ENCODE measurements at places on chromosomes 16 and 17.

DNA sequence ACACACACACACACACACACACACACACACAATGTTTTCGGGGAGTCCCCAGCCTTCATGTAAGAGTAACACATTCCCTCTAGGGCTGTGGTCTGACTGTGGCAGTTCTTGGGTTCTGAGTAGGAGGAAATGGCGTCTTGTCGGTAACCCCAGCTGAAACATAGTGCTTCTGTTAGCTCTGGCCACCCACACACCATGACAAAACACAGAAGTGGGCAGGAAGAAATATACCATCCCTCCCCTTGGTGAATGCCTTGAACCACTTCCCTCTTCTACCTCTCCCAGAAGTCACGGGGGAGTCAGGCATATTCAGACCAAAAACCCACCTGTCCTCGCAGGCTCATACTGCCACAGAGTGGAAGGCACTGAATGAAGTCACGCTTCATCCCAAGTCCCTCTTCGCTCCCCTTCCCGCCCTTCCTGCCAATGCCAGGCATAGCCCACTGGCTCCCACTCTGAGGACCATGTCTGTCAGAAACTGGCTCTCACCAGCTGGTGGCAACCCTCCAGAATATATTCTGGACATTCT lies 11.5 kb downstream of the SLC35B1 start:
- DNase-seq, result no peak

DNA sequence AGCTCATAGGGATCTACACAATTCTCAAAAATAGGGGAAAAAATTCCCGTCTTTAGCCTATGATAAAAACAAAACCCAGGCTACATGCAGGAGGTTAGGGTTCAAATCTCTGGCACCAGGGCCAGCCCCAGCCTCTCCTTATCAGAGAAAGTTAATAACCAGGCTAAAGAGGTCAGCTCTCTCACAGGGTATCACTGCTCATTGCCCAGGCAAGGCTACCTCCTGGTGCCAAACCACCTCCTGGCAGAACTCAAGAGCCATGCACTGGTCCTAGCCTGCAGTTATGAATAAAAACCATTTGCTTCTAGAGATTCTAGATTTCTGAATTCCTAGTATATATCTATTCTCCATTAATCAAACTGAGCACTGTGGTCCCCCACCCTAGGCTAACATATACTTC lies 65.8 kb downstream of the CREBBP start:
- no peak for DNase-seq

DNA sequence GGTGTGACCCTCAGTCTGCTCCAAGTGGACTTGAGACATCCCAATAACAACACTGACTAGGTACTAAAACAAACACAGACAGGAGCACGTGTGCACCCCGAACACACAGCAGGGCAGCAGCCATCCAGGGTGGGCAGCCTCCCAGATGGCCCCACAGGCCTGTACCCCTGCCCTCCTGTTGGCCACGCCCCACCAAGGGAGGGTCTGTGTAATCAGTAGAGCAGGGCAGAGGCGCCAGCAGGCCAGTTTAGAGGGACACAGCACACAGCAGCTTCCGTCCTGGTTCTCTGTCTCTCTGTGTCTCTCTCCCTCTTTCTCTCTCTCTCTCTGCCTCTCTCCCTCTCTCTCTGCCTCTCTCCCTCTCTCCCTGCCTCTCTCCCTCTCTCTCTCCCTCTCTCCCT lies 21.4 kb downstream of the ACTG1 start:
- no peak for DNase-seq

DNA sequence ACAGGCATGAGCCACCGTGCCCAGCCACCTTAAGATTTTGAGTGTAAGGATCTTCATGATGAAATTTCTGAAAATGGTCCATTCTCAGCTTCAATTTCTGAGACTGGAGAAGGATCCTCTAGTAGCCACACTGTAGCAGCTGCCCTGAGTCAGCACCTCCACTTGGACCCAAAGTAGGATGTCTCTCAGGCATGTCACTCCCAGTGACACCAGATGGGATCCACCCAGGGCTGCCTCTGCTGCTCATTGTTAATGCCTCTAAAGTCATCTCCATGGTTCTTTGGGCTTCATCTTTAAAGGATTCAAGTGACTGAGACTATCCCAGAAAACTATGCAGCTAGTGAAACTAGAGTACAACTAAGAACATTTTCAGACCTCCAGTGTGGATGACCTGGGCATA lies 7.9 kb downstream of the PLD6 start:
- DNase-seq, result no peak

GRCh38 chr17:57911834-57912673 lies 43.2 kb downstream of the CUEDC1 start:
- no peak for DNase-seq

- peak; percentile 46 for DNase-seq
These were observed 10.8 kb upstream of the SLC46A1 start for GRCh38 chr17:28416703-28417311.

DNA sequence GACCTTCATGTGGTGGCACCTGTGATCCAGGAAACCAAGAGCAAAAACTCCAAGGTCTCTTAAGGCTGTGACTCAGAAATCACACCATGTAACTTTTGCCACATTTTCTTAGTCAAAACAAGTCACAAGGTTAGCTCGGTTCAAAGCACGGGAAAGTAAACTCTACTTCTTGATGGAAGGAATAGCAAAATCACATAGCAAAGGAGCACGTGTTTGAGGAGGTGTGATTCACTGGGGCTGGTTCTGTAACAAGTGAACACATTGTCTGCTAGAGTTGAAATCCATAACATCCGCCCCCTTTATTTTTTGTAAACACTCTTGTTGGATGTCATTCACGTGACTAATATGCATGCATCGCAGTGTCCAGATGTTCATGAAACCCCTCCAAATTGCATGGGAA lies 415.0 kb upstream of the MAF start:
- DNase-seq, result no peak

- no peak for DNase-seq
These were observed 12.8 kb downstream of the PDK2 start for GRCh38 chr17:50107790-50108414.

DNA sequence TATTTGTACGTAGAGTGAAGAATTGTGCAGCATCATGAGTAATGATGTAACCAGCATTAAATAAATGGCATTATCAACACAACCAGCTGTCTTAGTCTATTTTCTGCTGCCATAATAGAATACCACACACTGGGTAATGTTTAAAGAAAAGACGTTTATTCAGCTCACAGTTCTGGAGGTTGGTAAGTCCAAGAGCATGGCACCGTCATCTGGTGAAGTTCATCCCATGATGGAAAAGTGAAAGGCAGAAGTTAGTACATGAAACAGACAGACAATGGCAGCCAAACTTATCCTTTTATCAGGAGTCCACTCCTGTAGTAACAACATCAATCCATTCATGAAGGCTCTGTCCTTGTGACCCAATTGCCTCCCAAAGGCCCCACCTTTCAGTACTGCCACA lies 6.3 kb upstream of the GOSR2 start:
- DNase-seq, result no peak

DNA sequence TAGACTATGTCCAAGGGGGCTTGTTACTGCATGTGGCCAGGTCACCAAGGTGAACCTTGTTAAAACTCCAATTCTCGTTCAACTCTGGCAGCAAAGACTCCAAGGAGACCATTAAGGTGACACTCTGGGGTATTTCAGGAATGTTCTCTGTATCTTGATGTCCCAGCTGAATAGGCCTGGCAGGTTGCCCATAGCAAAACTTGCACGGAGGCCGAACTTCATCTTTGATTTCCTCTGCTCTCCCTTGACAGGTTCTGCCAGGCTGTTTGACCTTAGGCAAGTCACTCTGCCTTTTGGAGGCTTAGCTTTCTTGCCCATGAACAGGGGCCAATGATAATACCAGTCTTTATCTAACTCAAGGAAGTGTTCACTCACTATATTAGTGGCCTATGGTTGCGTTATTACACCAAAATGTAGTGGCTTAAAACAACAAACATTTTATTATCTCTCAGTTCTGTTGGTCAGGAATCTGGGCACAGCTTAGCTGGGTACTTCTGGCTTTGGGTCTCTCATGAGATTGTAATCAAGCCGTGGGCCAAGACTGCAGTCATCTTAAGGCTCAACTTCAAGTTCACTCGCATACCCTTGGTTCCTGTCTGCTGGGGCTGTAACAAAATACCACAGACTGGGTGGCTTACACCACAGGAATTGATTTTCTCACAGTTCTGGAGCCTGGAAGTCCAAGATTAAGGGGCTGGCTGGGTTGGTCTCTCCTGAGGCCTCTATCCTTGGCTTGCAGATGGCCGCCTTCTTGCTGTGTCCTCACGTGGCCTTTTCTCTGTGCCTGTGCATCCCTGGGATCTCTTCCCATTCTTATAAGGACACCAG lies 168.5 kb downstream of the UTP18 start:
- DNase-seq, result no peak

- DNase-seq, result no peak
These were observed 430 bp downstream of the TSEN54 start for GRCh38 chr17:75516619-75517296.

DNA sequence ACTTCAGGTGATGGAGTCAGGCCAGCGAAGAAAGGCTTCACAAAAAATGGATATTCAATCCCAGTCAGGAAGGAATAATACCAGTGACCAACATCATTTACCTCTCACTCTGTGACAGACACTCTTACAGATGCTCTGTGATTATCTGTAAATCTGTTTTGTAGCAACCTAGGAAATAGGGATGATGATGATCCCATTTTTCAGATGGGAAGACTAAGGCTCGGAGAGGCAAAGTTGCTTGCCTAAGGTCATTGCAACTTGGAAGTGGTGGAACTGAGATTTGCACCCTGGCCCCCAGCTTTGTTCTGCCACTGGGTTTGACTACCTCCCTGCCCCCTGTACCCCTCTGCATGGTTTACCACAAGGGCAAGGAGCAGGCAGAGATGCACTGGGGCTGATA lies 14.1 kb upstream of the WSCD1 start:
- no peak for DNase-seq

DNA sequence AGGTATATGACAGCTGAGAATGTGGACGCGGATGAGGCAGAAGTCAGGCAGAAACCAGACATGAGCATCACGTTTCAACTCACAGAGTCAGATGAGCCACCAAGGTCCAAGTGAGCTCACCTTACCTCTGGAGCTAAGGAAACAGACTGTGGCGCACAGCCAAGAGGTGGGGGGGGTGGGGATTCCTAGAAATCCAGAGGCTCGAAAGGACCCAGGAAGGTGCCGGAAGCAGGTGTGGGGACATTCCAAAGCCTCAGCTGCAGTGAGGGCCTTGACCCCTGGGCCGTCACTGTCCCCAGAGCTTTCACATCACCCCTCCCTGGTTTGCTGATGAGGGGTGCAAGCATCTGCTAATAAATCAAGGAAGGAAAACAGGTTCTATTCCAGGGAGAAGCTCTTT lies 29.3 kb upstream of the RCVRN start:
- DNase-seq, result no peak

DNA sequence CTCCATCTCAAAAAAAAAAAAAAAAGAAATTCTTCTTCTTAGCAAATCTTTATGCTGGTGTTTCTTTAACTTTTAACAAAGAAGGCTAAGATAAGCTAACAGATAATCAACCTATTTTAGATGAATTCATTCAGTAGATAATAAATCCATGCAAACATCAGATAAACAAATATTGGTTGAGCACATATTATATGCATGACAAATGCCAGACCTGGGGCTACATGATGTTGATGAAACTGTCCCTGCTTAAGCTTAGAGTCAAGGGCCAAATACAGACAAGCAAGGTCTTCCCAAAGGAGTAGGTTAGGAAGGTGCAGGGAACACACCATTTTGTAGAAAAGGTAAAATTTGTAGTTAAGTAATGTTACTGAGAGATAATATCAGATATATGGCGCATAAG lies 6.7 kb upstream of the MAP2K6 start:
- DNase-seq, result no peak

DNA sequence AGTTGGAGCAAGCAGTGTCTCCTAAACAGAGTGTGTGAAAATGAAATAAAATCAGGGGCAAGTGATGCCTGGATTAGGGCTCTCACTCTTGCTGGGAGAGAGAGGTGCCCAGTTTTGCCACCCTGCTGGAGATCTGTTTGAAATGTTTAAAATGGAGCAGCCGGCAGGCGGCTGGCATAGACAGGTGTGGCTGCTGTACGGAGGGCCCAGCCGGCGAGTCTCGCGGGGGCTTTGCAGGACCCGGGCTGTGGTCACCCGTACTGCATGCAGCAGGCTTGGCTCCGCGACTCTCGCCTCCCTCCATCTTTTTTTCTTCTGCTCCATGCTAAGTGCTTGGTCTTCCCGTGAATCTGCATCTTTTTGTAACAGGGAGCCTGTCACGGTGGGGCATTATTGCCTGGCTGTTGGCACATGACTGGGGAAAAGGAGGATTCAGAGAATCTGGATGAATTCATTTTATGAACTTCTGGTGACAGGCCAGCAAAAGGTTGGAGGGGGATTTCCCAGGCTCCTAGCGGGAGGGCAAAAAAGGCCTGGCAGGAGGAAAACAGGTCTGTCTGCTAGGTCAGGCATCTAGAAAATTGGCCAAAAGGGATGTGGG lies 1.8 kb downstream of the ZNRF1 start:
- DNase-seq, result no peak

DNA sequence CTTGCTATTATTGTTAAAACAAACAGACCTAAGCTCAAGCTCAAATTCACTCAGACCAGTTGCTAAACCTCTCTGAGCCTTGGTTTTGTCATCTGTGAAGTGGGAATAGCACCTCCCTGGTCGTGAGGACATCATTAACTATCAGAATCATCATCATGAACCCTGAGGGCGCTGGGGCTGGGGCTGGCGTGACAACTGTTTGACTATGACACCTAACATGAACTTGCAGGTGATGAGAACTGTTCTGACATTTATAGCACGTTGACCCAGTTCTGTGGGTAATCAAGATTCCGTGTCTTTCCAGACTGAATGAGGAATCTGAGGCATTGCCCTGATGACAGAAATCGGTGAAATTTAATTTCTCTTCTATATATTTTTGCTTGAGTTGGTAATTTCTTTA lies 71.3 kb upstream of the CDH5 start:
- DNase-seq, result no peak

GRCh38 chr17:32288615-32289014 lies 23.0 kb downstream of the RHBDL3 start:
- no peak for DNase-seq

GRCh38 chr17:78595135-78595810 lies 18.1 kb upstream of the DNAH17 start:
- DNase-seq, result no peak

- no peak for DNase-seq
These were observed 919 bp downstream of the N4BP1 start for GRCh38 chr16:48608871-48609651.

GRCh38 chr16:276426-277077 lies 808 bp upstream of the RGS11 start:
- no peak for DNase-seq

GRCh38 chr16:23434380-23434779 lies 18.6 kb downstream of the COG7 start:
- DNase-seq, result peak; percentile 5

GRCh38 chr17:72567774-72568173 lies 447.0 kb downstream of the SOX9 start:
- no peak for DNase-seq

DNA sequence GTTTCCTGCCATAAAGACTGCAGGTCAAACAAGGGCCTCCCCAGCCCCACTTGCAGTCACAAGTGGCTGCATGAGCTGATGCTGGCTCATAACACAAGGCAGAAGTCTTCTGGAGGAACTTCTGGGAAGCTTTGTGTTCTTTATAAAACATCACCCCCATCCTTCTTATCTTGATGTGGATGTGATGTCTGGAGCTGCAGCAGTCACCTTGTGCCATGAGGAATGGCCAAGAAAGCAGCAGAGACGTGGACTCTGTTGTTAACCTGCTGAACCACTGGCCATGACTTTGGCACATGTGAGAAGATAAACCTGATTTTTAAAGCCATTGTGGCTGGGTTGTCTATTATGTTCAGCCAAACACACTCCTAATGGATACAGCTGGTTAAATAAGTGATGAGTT lies 41.8 kb downstream of the FOXL1 start:
- no peak for DNase-seq

Measured in keratinocyte (primary cell).